Esophagus squamous epithelium (tissue), 5 donors: ENCODE measurements at places on chromosomes 7 and 10. TPM values are rescaled to one million over a fixed set of nuclear protein-coding genes. Genes with fewer than 3 reads are reported as not detected.

VDAC2 gene
- 277 TPM for total RNA-seq

CALML5 gene
- 21.2 TPM for total RNA-seq

CYP26C1 gene
- not detected for total RNA-seq

- DNase-seq = no peak
Measured at GRCh38 chr7:17390392-17390791, 91.9 kb downstream of the AHR start.

DNA sequence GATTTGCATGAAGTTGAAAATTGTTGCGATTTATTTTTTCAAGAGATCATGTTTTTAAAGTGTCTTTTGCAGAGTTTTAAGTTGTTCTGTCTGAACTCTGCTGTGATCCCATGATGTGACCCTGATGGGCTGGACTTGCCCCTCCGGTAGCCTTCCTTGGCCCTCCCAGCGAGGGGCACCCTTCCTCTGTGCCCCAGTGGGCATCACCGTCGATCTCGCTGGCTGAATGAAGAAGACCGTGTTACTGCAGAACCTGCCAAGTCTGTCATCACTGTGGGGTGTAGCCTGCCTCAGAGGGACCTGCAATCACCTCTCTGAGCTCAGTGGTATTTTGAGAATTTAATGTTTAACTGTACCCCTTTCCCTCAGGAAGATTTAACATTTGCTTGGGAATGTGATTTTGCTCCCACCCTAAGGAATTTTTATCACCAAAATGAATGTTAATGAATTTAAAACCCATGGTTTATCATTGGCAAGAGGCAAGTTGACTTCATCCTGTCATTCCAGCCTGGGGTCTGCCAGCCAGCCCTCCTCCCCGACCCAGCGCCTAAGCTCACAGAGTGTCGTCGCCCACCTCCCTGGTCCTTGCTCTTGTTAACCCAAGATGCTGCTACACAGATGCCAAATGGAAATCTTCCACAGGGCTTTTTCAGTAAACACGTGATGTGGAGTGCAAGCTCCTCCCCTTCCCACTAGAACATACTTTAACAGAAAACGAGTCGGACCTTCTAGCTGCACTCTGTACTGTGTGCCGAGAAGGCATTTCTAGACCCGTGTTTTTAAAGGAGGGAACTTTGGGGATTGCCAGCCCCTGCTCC is 115.4 kb downstream of the NT5C2 start:
- no peak for DNase-seq

- no peak for DNase-seq
Measured at GRCh38 chr7:22488643-22489462, 11.1 kb downstream of the STEAP1B start.

DNA sequence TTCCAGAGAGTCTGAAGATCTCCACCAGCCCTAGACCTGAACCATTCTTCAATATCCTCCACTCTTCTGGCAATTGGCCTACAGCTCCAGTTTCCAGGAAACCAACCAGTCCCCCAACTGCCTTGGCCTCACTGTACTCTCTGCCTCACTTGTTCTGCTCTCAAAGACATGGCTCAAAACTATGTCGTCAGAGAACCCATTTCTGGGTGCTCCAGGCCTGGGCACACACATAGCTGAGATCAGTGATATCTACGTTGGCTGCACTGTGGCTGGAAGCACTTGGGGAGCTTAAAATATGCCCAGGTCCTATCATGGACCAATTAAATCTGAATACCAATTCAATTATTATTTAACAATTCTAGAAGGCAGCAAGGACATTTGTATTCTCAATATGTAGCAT is 93.1 kb downstream of the COBL start:
- DNase-seq = no peak

DNA sequence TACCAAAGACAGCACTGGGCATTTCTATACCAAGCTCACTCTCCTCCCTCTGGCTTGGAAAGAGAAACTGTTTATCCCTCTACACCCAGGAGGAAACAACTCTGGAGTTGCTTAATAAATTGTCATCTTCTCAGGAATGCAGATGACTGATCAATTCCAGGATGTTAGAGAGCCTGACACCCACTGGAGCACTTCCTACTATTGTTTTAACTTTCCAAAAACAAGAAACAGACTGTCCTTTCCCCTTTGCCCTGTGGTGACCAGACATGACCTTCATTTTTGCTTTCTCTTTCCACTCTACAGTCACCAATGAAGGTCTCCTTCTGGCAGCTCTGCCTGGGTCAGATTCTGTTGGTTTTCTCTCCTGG is 19.6 kb downstream of the GIMAP4 start:
- no peak for DNase-seq

GRCh38 chr7:51242881-51243518 is 73.6 kb downstream of the COBL start:
- no peak for DNase-seq

PPP1R3C gene
- total RNA-seq = 8.8 TPM

- no peak for DNase-seq
Measured at GRCh38 chr7:158126661-158127060, 461.0 kb downstream of the PTPRN2 start.

- no peak for DNase-seq
Measured at GRCh38 chr7:22921386-22922086, 92.4 kb downstream of the HYCC1 start.

IGFBP3 gene
- 66.2 TPM for total RNA-seq

CYP3A4 gene
- not detected for total RNA-seq

CHAT gene
- not detected for total RNA-seq

ENTPD1 gene
- total RNA-seq = 9.9 TPM

VENTX gene
- total RNA-seq = not detected
